ENCODE measurements at places on chromosomes 4 and X.

GRCh38 chr4:134078230-134078914 lies 123.2 kb downstream of the PABPC4L start:
- DNase-seq: no peak

DNA sequence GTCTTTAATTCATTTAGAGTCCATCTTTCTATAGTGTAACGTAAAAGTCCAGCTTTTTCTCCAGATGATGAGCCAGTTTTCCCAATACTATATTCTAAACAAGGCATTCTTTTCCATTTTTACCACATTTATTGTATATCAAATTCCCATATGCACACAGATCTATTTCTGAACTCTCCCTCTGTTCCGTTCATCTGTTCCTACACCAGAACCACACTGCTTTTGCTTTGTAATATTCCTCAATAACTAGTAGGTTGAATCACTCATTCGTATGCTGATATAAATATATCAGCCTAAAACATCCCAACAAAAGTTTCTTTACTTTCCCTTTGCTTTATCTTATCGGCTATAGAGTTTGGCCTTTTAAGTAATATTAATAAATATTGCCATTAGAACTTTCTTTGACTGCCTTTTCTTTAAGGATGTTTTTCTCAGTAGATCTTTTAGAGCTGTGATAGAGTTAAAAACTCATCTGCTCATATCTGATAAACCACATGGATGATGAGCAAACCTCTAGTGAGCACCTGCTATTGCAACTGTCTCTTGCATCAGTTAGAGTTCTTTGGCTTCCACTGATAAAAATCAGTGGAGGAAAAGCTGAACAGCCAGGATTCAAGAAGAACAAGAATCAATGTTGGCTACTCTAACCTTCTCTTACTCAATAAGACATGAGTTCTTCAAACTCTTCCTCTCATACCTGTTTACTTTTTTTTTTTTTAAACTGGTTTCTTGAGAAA lies 13.1 kb upstream of the RPL34 start:
- DNase-seq: no peak

GRCh38 chrX:19549838-19550237 lies 34.5 kb upstream of the MAP3K15 start:
- DNase-seq: no peak

DNA sequence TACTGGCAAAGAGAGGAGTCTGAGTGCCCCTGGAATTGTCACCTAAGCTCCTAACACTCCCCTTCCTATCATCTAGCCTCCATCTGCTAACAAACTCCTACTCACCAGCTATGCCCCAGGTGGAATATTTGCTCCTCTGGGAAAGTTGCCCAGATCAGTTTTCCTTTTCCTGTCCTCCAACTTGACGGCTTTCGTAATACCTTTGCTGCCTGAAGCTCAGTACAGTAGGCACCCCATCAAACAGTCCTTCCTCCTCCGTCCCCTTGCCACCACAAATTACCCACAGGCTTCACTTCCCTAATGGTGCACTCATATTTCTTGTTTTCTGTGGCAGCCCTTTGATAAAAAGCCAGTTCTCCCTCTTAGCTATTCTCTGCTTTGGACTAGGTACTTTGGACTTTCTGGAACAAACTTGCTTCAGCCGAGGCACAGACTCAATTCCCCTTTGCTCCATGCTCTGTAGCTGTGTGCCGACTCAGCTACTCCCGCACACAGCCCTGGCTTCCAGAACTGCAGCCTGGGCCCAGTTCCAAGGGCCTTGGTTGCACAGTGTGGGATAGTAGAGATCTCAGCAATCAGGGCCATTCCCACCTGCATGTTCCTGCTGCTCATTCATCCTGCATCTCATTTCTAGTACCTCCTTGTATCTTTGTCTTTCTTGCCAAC lies 605.1 kb downstream of the BCOR start:
- no peak for DNase-seq

GRCh38 chr4:118335774-118336173 lies 17.0 kb downstream of the PRSS12 start:
- DNase-seq: no peak

GRCh38 chr4:38905652-38906385 lies 38.2 kb downstream of the FAM114A1 start:
- DNase-seq: no peak

GRCh38 chr4:113148925-113149324 lies 99.5 kb downstream of the ANK2 start:
- no peak for DNase-seq

DNA sequence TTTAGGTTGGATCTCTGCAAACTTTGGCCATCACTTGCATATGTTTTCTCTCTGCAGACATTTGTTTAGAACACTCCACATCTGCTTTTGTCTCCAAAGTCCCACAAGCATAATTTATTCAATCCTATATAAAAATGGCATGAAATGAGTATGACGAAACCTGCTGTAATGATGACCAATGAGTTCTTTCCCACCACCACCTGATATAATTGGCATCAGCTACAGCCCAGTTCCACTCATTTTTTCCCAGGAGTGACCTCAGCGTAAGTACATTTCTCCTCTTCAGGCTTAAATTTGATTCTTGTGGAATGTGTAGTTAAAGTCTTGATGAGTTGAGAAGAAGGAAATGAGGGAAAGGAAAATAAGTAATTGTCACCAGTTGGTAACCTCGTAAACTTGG lies 205.1 kb downstream of the AWAT2 start:
- DNase-seq: no peak

DNA sequence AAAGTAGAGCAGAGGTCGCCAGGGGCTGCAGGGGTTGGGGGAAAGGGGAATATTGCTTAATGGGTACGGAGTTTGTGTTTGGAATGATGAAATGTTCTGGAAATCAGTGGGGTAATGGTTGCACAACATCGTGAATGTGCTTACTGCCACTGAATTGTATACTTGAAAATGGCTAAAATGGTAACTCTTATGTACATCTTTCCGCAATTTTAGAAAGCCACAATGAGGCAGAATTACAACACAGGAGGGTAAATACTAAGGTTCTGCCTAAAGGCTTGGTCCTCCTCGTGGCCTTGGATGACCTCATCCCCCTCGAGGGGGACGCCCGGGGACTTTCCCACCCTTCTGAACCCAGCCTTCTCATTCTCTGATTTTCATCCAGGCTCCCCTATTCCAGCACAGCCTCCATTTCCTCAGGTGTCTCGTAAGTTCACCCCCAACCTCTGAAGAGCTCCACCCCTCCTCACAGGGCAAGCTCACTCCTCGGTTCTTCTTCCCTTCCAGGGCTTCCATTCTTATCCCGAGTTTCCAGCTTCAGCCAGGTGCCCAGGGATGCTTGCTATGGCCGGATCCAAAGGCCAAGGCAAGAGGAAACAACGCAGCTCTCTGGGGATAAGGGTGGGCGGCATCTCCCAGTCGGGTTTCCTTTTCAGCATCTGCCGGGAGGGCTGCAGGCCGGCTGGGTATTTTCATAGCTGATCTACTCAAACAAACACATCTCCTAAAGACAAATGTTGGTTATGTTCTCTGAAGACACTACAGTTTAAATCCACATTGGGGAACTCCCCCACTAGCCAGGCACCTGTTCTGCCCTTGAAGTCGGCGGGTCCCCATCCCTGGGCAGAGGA lies 71.3 kb upstream of the ACSL1 start:
- peak; percentile 48 for DNase-seq

- no peak for DNase-seq
Measured at GRCh38 chr4:8233672-8234484, 34.8 kb downstream of the SH3TC1 start.

DNA sequence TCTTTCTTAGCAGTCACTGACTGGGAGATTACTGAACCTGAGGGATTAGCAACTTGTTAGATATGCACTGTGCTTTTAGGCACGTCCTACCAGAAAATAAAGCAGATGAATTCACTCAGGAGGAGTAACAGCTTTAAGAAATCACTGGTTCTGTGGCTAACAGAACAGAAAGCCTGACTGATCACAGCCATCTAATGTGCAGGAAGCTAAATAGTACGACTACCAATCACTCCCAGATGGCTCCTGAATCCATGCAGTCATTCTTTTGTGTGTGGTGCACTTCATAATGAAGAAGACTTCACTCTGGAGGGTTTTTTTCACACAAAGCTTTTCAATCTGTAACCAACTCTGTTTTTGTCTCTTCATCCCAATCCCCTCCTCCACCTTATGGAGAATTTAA lies 305.3 kb upstream of the INTU start:
- no peak for DNase-seq

DNA sequence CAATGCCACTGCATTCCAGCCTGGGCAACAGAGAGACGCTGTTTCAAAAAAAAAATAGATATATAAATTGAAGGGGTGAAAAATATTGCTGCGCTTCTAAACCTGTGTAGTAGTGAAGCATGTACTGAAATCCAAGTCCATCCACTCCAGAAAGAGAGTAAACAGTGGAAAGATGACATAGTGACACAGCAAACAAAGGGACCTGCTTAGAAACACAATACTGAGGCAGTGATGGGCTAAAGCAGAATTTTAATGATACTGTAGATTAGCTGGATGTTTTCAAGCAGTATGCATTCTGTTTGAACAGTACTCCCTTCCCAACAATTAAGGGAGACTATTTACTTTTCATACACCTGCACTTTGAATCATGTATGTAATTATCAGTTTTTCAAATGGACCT lies 42.5 kb downstream of the TFDP3 start:
- no peak for DNase-seq

DNA sequence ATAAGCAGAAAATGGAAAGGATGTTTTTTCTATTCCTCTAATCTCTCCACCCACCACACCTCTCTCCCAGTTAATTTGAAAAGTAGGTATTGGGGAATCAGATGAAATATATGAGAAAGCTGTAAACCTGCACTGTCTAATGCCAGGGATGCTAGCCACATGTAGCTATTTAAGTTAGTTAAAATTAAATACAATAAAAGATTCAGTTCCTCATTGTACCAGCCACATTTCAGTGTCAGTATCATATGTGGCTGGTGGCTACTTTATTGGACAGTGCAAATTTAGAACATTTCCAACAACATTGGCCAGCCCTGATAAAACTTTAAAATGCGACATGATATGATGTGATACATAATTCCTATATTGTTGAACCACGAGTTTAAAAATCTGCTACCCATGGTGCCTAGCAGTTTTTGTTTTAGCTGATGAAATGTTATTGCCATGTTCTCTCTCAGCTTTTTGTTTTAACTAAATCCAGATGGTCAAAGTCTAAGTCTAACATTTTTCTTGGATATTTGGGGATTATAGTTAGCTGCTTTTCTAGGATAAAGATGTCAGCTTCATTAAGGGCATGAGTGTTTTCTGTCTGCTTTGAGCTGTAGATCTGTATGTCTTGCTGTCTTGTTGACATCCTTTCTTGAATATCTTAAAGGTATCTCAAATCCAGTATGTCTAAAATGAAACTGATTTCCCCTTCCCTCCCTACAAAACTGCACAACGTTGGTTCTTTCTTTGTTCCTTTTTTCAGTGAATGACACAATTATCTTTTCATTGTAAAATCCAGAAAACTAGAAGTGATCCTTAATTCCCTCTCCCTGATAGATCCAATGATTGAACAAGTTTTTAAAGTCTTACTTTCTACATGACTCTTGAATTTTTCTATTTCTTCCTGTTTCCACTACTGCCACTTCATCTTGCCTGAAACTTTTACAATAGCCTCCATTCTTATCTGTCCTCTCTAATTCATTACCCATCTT lies 6.2 kb downstream of the ARFIP1 start:
- no peak for DNase-seq

- DNase-seq: no peak
Measured at GRCh38 chrX:45660477-45660876, 459.8 kb upstream of the DIPK2B start.

DNA sequence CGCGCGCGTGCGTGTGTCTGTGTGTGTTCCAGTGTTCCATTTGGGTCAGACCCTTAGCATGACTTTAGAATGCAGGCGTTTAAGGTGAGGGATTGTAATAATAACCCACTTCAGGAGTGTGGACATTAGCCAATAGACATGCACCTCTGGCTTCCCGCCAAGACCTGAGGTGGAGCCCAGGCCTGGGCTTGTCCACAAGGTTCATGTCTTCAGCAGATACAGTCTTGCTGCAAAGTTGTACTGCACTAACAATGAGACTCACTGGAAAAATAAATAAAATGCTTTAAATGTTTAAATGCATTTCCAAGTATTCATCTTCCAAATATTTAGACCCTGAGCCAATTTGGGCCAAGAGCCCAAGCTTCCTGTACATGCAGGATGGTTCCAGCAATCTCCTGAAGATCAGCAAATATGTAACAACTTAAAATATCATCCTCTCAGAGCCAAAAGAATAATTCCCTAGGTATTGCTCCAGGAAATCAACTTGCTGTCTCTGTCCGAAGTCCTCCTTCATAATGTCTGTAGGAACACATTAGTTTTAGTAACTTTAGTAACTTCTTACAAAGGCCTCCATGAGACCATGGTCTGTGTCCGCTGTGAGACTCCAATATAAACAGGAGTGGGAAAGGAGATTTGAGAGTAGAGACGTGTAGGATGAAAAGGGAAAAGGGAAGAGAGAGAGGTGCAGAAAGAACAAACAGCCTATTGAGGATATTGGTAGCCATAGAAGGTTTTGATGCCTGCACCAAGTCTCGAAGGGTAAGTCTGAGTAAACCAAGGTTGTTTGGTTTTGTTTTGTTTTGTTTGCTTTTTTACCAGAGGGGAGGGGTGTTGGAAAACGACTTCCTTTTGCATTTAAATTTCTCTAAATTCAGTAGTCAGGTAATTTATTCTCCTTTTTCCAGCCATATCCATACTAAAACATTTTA lies 98.5 kb upstream of the KLF3 start:
- no peak for DNase-seq

DNA sequence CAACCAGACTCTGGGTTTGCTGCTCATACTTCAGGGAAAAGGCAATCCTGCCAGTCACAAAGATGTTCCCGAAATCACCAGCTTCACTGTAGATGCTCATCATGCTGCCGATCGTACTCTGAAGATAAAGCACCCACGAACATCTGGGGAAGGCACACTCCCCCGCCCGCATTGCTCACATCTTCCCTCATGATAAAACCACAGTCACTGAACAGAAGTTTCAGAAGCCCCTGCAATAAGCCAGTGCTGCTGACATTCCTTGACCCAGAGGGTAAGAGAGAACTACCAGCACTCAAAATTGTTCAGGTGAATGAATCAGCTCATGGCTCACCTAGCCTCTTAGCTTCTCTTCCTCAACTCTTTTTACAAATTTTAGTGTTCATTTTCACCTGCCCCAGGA lies 43.1 kb downstream of the SRPX2 start:
- DNase-seq: peak; percentile 45

GRCh38 chr4:52094376-52095145 lies 43.5 kb downstream of the SPATA18 start:
- DNase-seq: no peak

DNA sequence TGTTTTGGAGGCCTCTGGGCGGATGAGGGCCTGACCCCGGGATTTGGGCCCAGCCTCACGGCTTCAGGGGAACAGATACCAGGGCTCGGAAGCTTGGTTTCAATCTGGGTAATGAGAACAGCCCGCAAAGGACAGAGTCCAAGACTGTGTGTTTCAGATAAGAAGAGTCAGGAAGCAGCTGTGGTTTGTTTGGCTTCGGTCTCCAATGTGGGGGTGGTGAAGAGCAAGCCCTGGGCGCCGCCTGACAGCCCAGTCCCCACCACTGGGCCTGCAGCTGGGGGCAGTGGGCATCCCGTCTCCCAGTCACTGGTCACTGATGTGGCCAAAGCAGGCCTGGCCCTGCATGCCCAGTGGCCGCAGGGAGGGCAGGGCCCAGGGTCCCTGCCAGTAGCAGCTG lies 9.1 kb downstream of the WFS1 start:
- DNase-seq: peak; percentile 55

GRCh38 chr4:148061795-148062194 lies 329.9 kb downstream of the ARHGAP10 start:
- no peak for DNase-seq

- DNase-seq: no peak
Measured at GRCh38 chrX:38342853-38343778, 9.3 kb upstream of the OTC start.

Measured in amniotic epithelial cell (primary cell).